ENCODE measurements at places on chromosomes 13 and 19. TPM values are rescaled to one million over a fixed set of nuclear protein-coding genes. Genes with fewer than 3 reads are reported as not detected.
A peak's percentile ranks its signal among the peaks of the same experiment; 100 is the strongest.

GRCh38 chr19:14181906-14182305 lies 24.1 kb downstream of the ADGRL1 start:
- DNase-seq: no peak

DNA sequence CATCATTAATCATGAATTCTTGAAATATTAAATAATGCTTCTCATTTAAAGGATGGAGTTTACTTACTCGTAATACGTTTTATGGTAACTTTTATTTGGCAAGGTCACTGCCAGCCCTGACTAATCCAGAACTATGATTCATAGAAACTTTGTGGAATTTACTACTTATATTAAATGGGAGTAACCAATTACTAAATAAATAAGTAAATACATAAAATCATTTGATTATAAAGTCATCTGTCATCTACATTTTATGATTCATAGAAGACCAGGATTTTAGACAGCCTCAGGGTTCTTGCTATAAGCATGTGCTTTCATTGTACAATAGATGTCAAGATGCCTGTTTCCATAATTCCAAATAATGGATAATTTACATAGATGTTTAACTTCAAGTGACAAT lies 611.1 kb downstream of the TBC1D4 start:
- no peak for DNase-seq

GRCh38 chr13:103246581-103247200 lies 180.5 kb upstream of the SLC10A2 start:
- no peak for DNase-seq

- DNase-seq: no peak
These were observed 16.7 kb downstream of the SSC5D start for GRCh38 chr19:55504981-55505380.

DNA sequence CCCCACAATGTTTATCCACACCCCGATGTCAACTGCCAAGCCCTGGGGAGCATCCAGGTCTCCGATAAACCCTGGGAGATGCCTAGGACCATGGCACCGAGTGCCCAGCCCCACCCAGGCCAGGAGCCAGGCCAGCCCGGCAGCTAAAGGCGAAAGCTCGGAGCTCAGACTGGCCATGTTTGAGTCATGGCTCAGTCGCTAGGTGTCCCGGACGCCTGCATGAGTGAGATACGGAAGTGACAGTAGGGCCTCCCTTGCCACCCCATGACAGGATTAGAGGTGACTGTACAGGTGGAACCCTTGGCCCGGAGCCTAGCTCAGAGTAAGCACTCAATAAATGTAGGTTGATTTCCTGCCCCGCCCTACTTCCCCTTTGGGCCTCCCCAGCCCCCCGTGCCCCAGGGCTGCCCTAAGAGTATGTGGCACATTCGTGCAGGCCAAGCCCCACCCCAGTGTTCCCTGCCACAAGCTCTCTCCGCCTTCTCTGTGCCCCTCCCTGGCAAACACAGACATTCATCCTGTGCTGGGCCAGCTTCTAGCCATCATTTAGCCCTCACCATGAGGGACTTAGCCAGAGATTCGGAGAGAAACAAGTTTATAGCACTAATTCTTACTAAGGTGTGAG lies 5.8 kb upstream of the TPM4 start:
- DNase-seq: no peak

GRCh38 chr13:41648314-41648935 lies 191.1 kb downstream of the RGCC start:
- DNase-seq: no peak

GRCh38 chr13:72180253-72180952 lies 313.4 kb upstream of the DACH1 start:
- DNase-seq: no peak

- DNase-seq: no peak
These were observed 685 bp downstream of the TCF3 start for GRCh38 chr19:1651568-1652291.

GRCh38 chr19:40365010-40365409 lies 16.5 kb downstream of the PLD3 start:
- no peak for DNase-seq

DNA sequence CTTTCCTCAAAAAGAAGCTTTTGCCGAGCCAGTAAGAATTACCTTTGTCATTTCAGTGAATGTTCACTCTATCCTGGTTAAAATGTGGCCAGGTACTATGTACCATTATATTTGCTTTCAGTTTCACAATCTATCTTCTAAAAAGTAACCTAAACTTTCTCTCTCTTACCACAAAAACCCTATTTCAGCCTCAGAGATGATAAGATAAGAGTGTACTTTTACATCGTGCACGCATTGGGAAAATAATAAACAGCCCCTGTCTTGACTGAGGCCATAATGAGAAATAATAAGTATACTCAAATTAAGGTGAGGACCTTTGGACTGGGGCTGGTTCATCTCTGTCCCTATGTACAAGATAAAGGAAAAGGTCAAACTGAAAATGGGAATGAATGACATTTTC lies 77.7 kb downstream of the ZNF726 start:
- DNase-seq: no peak

DNA sequence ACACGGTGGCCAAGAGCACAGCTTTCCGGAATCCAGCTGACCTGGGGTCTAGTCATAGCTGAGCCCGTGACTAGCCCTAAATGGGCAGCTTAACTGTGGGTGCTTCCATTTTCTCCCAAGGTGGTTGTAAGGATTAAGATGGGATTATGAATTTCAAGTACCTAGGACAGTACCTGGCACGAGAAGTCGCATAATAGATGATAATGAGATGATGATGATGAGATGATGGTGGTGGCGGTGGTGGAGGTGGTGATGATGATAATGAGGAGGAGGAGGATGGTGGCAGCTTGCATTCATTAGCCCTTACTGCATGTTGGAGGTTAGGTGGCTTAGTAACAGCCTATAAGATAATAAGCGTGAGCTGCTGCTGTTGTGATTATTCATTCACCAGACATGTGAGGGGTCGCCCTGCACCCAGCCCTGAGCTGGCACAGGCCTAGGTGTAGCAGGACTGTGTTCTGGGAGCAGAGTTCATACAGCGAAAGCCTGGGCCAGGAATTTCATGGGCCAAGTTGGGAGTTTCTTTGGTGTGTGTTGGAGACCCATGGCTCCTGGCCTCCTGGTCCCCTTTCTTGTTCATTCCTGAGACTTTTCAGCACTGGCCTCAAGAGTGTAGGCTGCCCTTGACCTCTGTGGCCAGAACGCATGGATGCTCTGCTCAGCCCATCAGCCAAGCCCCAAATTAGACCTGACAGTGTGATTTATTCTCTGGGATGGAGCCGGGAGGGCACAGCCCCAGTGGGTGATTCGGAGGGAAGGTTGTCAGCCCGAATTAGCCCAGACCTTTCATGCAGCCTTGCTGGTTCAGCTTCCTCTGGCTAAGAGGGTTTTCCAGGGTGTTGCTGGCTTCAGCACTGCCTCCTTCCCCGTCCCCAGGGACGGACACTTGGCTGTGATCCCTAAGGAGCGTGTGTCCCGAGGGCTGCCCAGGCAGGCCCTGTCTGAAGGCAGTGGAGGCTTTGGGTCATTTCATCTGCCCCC lies 128.8 kb downstream of the SIPA1L3 start:
- DNase-seq: no peak

GRCh38 chr19:50005428-50005827 lies 19.7 kb downstream of the VRK3 start:
- DNase-seq: no peak

GRCh38 chr19:1752009-1752756 lies 1.1 kb upstream of the ONECUT3 start:
- DNase-seq: no peak

GRCh38 chr19:44808463-44809371 lies at the start of gene BCAM:
Gene BCAM, plus strand, starts transcription at chr19:44809103. Its CDS starts 22 bp downstream, at chr19:44809125.
- peak; percentile 83 for DNase-seq

OR7D2 gene
- total RNA-seq: not detected

MEF2B gene
- 2.8 TPM for total RNA-seq

CATSPERD gene
- not detected for total RNA-seq

PABPC3 gene
- 0.10 TPM for total RNA-seq

FAM83E gene
- 0.18 TPM for total RNA-seq

TTYH1 gene
- 0.33 TPM for total RNA-seq

CCL25 gene
- total RNA-seq: 0.30 TPM

WIZ gene
- total RNA-seq: 18.7 TPM
